Tibial nerve (tissue), 4 donors: ENCODE measurements at places on chromosomes 1 and 21.

GRCh38 chr1:180152588-180152987 is 2.1 kb upstream of the QSOX1 start:
- no peak for DNase-seq

DNA sequence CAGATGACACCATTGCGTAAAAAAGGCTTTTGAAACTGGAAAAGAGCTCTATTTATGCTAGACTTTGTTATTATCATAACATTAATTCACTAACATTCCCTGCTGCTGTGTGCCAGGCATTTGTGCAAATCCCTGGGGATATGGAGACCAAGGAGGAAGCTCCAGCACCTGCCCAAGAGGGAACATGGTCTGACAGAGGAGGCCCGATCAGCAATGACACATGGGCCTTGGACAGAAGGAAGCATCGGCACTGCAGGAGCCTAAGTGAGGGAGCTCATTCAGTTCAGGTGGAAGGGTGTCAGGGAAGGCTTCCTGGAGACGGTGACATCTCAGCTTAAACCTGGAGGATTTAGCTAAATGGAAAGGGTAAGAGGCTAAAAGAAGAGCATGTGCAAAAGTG is 13.9 kb downstream of the CAMK2N1 start:
- no peak for DNase-seq

DNA sequence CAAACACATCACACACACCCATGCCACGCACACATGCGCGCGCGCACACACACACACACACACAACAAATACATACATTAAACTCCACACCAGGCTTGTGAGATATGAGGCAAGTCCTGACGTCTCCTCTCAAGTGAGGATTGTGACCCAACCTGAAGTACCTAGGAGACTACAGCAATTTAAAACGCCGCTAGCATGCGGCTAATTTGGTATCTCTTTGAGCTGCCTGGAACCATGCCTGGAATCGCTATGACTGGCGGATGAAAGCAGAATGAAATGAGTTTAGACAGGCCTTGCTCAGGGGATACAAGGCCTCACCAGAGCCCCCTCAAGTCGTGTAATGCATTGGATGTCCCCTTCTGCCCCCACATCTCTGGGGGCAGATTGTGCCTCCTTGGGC is 1.6 kb upstream of the RAB7B start:
- DNase-seq = no peak

- DNase-seq = no peak
Observed at GRCh38 chr1:35708952-35709351, 9.7 kb downstream of the C1orf216 start.

DNA sequence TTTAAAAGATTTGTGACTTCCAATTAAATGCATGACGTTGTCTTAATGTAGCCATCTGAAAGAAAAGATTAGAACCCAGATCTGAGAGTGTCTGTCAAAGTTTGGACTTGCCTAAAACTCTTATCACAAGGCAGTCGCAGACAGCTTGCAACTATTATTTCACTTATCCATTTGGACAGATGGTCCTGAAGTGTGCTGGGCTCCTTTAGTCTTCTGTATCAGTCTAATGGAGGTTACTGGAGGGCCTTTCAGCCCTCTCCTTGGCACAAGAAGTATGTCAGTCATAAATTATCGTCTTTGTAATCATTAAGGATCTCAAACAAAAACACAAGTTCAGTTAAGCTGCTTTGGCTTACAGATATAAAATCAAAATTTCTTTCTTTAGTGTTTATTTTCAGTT is 15.5 kb downstream of the PROX1 start:
- no peak for DNase-seq

DNA sequence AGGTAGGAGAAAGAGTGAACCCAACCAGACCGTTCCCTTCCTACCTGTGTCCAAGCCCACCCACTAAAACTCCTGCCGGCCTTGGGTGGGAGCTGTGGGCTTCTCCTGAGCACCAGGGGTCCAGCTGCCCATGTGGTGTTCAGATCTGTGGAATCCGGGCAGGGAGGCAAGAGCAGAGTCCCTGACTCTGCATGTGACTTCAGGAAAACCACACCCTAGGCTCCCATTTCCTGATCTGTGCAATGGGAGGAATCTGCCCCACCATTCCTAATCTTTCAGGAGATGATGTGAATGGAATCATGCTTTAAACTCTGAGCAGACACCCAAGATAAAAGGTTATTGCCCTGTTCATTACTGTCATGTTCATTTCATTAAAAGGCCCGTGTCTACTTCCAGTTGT is 27.6 kb downstream of the EIF2D start:
- DNase-seq = no peak

DNA sequence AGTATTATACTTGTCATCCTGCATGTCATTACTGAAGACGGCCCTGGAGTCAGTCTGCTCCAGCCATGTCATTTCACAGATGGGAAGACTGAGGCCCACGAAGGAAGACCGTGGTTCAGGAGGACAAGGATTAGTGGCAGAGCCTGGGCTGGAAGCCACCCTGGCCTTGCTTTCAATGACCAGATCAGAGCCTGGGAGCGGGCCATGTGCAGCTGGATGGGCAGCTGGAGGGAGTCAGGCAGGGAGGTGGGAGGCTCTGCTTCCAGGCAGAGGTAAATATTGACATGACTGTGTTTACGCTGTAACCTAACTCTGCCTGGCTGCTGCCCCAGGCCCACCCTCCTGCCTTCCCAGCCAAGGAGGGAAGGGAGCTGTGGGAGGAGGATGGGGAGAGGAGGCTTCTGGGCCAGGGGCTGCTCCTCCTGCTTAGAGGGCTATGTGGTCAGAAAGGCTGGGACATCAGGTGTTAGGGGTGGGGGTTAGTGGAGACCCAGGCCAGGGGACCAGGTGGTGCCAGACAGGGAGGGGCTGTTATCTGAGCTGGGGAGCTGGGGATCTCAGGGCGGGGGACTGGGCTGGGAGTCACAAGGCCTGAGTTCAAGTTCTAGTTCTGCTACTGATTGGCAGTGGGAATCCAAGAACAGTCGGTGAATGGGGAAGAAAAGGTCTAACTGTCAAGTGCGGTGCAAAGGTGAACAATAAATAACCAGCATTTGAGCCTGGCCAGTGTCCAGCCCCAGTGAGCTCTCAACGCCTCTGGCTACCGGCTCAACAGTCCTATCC is 48.5 kb upstream of the ECE1 start:
- peak; percentile 72 for DNase-seq

GRCh38 chr1:69567652-69568420 is at the start of gene LRRC7:
Gene LRRC7, plus strand, starts transcription at chr1:69567922. Its CDS starts 718 bp downstream, at chr1:69568640.
- no peak for DNase-seq

GRCh38 chr21:15495965-15496364 is 233.8 kb upstream of the USP25 start:
- DNase-seq = no peak

DNA sequence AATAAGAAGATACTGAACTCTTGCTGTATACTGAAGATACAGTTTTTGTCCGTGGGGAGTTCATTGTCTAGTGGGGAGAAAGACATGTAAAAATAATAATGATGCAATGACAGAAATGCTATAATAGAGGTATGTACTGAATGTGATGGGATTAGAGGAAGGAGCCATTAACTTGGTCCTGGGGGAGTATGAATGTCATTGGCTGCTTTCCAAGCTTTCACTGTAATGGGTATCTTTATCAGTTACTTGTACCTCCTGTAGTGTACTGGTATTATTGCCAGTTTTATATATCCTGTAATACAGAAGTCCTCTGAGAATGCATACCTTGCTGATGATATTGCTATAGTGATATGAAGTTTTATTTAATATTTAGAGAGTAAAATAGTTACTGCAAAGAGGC is 7.4 kb downstream of the BTBD8 start:
- DNase-seq = no peak

DNA sequence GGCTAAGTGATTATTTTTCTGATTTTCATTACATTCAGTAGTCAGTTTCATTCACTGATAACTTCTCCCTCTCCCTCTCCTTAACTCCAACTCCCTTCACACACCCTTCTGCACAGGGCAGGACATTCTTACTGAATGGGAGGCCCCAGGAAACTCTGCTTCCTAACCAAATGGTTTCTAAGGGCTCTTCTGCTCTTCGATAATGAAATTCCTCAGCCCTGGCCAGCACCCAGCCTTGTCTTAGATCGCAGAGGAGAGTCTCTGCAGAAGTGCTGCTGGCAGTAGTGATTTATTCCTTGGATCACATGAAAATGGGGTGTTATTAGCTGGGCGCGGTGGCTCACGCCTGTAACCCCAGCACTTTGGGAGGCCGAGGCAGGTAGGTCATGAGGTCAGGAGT is 16.4 kb downstream of the PLEKHM2 start:
- no peak for DNase-seq
